ENCODE measurements at places on chromosomes 1 and 21. TPM values are rescaled to one million over a fixed set of nuclear protein-coding genes. Genes with fewer than 3 reads are reported as not detected.

DNA sequence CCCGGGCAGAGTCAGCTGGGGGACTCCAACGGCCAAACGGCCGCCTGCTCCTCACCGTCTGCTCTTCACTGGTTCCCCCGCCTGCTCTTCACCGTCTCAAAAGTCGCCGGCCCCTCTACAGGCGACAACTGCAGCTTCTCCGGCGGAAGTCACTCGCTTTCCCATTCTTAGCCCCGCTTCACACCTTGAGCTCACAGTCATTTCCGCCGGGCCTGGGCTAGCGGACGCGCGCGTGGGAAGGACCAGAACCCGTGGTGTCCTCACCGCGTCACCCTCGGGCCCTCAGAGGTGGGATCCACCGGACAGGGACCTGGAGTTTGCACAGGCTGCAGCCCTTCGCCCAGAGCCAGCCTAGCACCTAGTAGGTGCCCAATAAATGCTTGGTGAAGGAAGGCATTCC is 27.9 kb upstream of the HJV start:
- H3K36me3 ChIP-seq: no peaks in the 10 kb centered on the region
- peaks cover 16% of the 10 kb centered on the region for H3K4me1 ChIP-seq
- peak; percentile 64 for DNase-seq

FAM72A gene
- total RNA-seq: 0.91 TPM

NUP133 gene
- 30.5 TPM for total RNA-seq

- no peaks in the 10 kb centered on the region for H3K27me3 ChIP-seq
- DNase-seq: no peak
- no peak overlapping the region for H3K4me3 ChIP-seq
Observed at GRCh38 chr1:112058815-112059450, 69.5 kb upstream of the KCND3 start.

- no peaks in the 10 kb centered on the region for H3K36me3 ChIP-seq
- H3K27ac ChIP-seq: peak overlapping the region; percentile 11
- H3K27me3 ChIP-seq: no peaks in the 10 kb centered on the region
- no peak for DNase-seq
Observed at GRCh38 chr1:237119091-237119490, 77.1 kb downstream of the RYR2 start.

ETV3L gene
- not detected for total RNA-seq

- no peak overlapping the region for H3K4me3 ChIP-seq
- DNase-seq: no peak
- H3K4me1 ChIP-seq: peaks cover 8% of the 10 kb centered on the region
- peaks cover 48% of the 10 kb centered on the region for H3K36me3 ChIP-seq
- H3K27ac ChIP-seq: no peak overlapping the region
- H3K27me3 ChIP-seq: no peaks in the 10 kb centered on the region
Observed at GRCh38 chr21:46500224-46500861, 41.7 kb downstream of the DIP2A start.

IVNS1ABP gene
- 79.3 TPM for total RNA-seq

GRCh38 chr1:226864311-226864710 is 6.1 kb upstream of the PSEN2 start:
- no peaks in the 10 kb centered on the region for H3K27me3 ChIP-seq
- H3K36me3 ChIP-seq: no peaks in the 10 kb centered on the region
- DNase-seq: no peak

TCHH gene
- total RNA-seq: 0.20 TPM

ARHGAP30 gene
- 59.7 TPM for total RNA-seq

GRCh38 chr1:22256213-22256512 is 113.3 kb upstream of the WNT4 start:
- H3K27ac ChIP-seq: no peak overlapping the region
- H3K36me3 ChIP-seq: no peaks in the 10 kb centered on the region
- DNase-seq: no peak
- H3K27me3 ChIP-seq: no peaks in the 10 kb centered on the region

All from upper lobe of left lung (tissue), 6 donors.